ENCODE measurements at places on chromosomes 13 and 19. TPM values are rescaled to one million over a fixed set of nuclear protein-coding genes. Genes with fewer than 3 reads are reported as not detected.

- no peak for DNase-seq
These were observed 227.7 kb upstream of the ATXN8OS start for GRCh38 chr13:69879936-69880335.

DNA sequence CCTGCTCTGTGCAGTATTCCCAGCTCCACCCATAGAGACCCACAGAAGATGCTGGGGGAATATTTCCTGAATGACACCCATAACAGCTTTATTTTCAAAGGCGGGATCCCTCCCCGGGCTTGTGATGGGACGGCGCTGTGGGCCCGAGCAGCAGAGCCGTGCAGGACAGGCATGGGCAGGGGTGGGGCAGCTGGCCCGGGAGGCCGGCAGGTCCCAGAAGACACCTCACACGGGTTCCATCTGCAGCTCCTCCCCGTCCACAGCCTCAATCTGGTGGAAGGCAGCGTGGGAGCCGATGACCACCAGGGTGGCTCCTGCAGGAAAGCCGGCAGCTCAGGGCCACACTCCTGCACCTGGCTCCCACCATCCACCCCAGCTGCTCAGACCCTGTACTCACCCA, 2.5 kb downstream of the RABAC1 start:
- DNase-seq, result no peak

DNA sequence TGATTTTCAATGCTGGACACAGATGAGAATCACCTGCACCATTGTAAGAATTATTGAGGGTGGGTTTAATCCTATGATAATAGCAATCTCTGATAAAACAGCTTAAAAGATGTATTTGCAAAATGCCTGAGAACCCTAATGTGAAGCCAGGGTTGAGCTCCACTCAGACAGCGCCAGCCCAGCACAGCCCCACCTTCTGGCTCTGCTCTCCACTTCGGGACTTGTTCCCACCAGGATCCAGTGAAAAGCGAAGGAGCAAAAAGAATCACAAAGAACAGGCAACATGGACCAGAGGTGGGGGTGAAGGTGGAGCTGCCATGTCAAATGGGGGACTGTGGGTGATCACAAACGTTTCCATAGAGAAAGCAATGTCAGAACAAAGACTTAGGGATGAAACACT, 18.6 kb upstream of the ZNF816 start:
- no peak for DNase-seq

Gene ZNF253
- 0.67 TPM for polyA plus RNA-seq

Gene DACT3
- polyA plus RNA-seq, result 7.1 TPM

Gene EEF1AKMT1
- 5.8 TPM for polyA plus RNA-seq

Gene ZNF525
- 2.3 TPM for polyA plus RNA-seq
